Hypothalamus (tissue), 51 donors: ENCODE measurements at places on chromosomes 13 and 19.
A peak's percentile ranks its signal among the peaks of the same experiment; 100 is the strongest.

GRCh38 chr13:107185889-107186288, 618.0 kb upstream of the ARGLU1 start:
- no peak for DNase-seq

- DNase-seq = no peak
These were observed 21.7 kb downstream of the ZNF283 start for GRCh38 chr19:43848821-43849220.

DNA sequence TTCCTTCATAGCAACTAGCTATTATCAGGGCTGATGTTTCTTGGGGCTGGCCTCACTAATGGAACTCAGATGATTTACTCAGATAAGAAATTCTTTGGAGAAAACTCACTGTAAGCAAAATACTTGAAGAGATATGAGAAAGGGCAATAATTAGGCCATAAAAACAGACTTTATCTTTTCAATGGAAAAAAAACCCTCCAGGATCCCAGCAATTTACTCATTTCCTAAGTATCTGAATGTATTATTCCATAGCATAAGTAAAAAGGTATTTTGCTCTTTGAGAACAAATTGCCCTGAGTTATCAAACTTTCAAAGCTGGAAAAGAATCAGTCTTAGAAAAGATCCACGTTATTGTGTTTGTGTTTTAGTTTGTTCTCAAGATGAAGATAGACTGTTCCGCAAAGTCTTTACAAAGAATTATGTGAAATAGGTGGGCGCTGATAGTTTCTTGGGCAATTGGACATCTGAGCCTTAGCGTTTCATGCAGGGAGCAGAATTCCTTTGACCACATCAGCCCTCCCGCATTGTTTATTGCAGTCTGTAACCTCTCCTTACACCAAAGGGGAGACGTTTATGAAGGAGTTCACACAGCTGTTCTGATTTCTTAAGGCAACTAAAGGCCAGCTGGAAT, 29.1 kb upstream of the CSNK1A1L start:
- no peak for DNase-seq

GRCh38 chr13:95559100-95559499, 6.6 kb downstream of the CLDN10 start:
- no peak for DNase-seq

GRCh38 chr19:33340991-33341390, 32.5 kb upstream of the CEBPG start:
- DNase-seq = no peak

- DNase-seq = no peak
These were observed 207.9 kb upstream of the CSNK1A1L start for GRCh38 chr13:37313372-37313771.

- no peak for DNase-seq
These were observed 33.2 kb upstream of the TEX29 start for GRCh38 chr13:111287201-111287600.

GRCh38 chr13:98648686-98649085, 71.8 kb upstream of the STK24 start:
- DNase-seq = no peak

- no peak for DNase-seq
These were observed 1.4 kb downstream of the CEACAM18 start for GRCh38 chr19:51479531-51480331.

DNA sequence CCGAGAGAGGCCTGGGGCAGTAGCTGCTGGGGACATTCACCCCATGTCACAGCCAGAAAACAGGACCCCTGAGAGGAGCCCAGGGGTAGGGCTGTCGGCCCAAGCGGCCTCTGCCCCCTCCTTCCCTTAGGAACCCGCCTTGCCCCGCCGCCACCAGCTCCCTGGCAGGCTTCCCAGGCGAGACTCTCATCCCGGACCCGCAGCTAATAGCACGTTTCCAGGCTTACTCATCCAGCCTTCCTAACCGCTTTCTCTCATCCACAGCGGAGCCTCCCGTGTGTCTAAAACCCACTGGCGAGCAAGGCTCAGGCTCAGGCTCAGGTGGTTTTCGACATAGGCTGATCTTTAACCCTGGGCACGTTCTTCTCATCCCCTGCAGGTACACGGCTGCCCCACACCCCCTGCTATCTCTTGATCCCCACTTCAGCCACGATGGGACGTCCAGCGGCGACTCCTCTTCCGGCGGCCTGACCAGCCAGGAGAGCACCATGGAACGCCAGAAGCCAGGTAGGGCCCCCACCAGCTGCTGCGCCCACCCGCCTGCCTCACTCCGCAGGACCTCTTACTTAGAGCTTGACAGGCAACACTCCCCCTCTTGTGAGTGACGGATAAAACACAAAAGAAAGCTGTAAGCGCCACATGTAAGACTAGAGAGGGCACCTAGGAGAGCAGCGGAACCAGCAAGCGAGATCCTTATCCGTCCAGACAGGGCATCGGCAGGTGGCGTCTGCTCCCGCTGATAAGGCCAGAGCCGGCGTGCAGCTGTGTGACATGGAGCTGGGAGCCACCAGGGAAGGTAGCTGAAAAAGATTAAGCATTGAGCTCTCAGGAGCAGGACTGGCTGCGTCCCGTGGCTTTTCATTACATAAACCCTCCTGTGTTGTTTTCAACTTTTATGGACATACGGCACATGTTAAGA, 71.3 kb downstream of the DPF1 start:
- DNase-seq = no peak

GRCh38 chr13:99990126-99990977, 8.8 kb downstream of the ZIC2 start:
- DNase-seq = no peak

GRCh38 chr13:63425131-63425530, 2009.5 kb upstream of the PCDH20 start:
- DNase-seq = no peak

- no peak for DNase-seq
These were observed 905.0 kb downstream of the GPC5 start for GRCh38 chr13:92303428-92303827.

DNA sequence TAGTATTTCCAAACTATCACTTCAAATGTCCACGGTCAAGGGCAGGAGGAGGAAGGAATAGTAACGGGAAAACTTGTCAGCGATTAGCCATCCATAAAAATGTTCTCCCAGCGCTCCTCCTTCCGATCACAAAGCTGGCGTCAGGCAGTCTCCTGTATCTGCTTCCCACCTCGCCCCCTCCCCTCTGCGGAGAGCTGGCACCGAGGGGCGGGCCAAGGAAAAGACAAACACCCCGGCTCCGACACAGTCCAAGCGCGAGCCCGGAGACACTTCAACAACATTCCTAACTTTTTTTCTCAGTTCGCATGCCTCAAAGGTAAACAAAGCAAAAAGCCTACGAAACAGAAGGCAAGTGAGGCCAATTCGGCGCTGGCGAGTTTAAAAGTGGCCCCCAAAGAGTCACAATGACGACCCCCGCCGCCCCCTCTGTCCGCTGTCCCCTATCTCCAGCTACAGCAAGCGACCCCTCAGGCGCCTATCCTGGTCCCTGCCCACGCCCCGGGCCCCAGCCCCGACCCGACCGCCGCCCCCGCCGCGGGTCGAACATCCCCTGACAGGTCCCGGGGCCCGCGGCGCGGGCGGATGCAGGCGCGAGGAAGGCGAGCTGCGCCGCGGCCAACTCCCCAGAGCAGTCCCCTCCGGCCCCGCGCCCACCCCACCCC, 736 bp downstream of the SMAD9 start:
- DNase-seq = peak; percentile 23

- no peak for DNase-seq
These were observed 663 bp upstream of the SMAD9 start for GRCh38 chr13:36920616-36921185.

- DNase-seq = no peak
These were observed 1228.0 kb downstream of the DIAPH3 start for GRCh38 chr13:58935689-58936088.

- peak; percentile 46 for DNase-seq
These were observed 2.5 kb downstream of the ZC3H4 start for GRCh38 chr19:47111006-47111621.

- no peak for DNase-seq
These were observed 5.2 kb upstream of the TBXA2R start for GRCh38 chr19:3611841-3612240.
